ENCODE measurements at places on chromosomes 7 and 10.

- no peak for DNase-seq
These were observed 221.0 kb downstream of the AUTS2 start for GRCh38 chr7:69819333-69819705.

DNA sequence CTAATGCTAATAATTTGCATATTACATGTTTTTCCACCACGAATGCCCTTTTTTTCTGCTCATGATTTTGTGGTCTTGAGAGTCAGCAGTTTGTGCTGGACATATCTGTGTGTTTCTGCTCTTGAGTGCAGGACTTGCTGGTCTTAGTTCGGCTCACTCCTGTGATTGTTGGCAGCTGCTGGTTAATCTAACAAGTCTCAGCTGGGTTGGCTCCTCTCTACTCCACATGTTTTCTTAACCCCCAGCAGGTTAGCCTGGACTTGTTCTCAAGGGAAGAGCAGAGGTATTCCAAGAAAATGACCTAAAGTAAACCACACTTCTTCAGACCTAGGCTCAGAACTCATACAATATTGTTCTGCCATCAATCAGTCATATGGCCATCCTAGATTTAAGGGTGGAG, 1238.9 kb downstream of the XPNPEP1 start:
- DNase-seq: peak; percentile 22

DNA sequence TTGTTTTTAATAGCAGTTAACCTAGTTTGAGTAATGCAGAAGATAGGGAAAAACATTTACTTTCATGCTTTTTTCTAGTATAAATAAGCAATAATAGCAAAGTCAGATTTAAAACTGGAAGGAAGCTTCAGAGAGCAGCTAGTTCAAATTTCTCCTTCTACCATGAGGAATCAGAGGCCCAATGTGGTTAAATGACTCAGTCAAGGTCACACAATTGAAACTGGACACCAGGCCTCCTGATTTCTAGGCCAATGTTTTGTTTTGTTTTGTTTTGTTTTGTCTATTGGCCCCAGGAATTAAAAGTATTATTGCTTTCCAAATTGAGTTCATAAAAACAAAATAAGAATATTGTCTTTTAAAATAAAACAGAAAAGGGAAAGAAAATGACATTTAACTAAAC, 122.3 kb downstream of the TRIL start:
- DNase-seq: no peak

GRCh38 chr7:81462672-81463071, 307.2 kb downstream of the HGF start:
- DNase-seq: no peak

DNA sequence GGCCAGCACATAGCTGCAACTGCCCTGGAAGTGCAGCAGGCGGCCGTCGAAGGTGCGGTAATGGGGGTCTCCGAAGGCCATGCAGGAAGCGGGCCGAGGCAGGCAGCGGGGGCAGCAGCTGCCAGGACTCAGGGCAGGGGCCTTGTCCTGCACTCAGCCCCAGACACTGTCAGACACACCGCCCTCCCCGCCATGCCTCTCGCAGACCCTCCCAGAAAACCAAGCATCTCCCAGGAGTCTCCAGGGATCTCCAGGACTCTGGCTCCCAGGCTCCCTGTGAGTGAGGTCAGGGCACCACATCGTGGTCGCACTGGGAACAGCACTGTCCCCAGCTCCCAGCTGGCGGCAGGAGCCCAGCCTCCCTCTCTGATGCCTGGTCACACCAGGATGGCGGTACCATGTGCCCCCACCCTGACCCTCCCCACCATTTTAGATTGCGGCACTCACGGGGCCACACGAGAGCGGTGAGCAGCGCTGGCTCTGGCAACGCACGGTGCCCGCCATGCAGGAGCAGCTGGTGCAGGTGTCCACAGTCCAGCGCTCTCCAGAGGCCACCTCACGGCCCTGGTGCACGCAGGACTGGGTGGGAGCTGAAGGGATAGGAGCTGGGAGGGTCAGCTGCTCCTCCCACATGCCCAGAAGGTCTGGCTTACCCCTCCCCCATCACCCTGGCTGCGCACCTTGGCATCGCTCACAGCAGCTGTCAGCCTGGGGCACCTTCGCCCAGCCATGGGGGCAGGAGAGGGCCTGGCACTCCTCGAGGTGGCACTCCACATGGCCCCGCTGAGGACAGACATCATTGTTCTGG, 17.5 kb downstream of the ATP6V1F start:
- DNase-seq: no peak

GRCh38 chr10:13930120-13930519, 343.4 kb downstream of the PRPF18 start:
- no peak for DNase-seq

DNA sequence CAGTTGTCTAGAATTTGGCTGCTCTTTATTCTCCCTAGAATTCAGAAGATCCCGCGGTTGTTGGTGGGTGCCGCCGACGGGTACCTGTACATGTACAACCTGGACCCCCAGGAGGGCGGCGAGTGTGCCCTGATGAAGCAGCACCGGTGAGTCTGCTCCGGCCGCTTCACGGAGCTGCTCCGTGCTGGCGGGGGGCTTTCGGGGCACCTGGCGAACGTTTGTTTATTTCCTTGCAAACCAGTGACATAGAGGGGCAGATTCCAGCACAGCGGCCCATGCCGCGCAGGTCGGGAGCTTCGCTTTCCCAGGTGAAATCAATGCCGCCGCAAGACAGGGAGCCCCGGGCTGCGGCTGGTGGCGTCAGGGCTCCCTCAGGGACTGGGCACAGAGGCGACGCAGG, 38.0 kb downstream of the WIPI2 start:
- DNase-seq: no peak

DNA sequence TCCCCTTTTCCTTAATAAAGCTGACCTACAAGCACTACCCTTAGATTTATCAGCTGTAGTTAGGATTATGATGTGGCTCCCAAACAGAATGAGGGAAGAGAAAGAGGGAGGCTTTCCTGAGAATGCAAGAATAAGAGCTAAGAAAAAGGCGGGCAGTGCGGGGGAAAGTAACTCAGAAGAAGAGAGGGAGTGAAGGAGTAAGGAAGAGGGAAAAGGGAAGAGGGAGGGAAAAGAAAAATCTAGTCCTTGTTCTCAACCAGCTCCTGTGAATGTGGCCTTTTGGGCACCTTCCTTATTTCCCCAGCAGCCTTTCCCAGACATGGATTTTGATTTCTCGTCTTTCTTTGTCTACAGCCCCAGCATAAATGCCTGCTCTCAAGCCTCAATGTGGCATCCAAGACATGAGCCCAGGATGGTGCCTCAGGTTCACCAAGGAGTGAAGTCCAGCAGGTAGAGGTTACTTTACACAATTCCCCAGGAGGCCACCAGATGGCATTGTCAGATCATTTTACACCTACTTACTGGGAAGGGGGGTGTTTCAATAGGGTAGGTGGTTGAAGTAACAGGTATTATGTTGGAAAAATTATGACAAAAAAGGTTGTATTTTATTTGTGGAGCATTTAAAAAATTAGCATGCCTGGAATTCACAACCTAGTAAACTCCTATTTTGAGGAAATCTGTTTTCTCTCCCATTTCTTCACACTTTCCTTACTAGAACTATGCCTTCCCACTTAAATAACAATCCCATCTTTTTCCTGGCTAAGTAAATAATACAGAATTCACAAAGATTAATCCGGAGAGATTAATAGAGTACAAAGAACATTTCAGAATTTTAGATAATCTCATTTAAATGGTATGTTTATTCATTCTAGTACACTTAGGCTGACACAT, 106.5 kb downstream of the HTR7 start:
- peak; percentile 11 for DNase-seq

DNA sequence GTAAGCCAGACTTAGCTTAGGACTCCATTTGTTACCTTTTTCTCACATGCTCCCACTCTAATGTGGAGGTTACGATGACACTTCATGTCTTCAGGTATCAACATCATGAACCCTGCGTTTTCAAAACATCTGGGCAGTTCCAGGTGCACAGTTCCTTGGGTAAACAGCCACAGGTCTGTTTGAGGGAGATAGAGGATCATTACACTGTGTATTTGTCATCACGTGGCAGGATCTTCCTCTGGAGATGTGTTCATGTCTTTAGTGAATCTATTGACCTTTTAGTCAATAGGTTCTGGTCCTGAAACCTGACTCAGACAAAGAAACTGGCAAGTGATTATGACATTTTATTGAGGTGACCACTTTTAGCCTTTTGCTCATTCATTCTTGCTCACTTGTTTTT, 145.5 kb downstream of the ANKRD7 start:
- no peak for DNase-seq

DNA sequence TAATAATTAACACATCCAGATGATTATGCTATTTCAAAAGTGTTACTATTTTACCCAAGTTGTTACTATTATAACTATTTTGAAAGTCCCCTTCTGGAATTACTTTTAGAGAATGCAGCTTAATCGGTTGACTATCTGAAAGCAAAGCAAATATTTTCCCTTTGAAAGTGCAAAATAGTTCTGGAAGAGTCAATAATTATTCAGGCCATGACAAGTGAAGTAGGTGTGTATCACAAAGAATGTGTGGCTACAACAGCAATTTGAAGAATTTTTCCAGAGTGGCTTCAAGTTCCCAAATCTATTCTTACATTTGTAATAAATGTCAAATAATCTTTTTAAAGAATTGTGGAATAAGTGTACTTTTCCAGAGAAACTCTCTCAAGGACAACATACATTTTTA, 42.8 kb downstream of the RNLS start:
- no peak for DNase-seq

- DNase-seq: peak; percentile 78
These were observed 16.9 kb downstream of the TCAF1 start for GRCh38 chr7:143884969-143885559.

GRCh38 chr7:50502947-50503346, 52.8 kb upstream of the FIGNL1 start:
- DNase-seq: no peak

DNA sequence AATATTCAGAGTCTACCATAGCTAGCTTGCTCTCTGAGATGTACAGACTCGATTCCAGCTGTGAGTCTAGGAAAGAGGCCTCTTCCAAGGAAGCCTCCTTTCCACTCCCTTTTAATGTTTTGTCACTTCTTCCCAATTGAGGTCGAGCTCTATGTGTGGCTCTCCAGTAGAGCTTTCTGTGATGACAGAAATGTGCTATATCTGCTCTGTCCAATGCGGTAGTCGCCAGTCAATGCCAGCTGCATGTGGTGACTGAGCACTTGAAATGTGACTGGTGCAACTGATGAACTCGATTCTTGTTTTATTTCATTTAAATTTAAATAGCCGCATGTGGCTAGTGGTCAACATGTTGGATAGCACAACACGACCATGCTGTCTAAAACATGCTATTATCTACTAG, 387.0 kb upstream of the NRP1 start:
- DNase-seq: no peak

GRCh38 chr10:89466599-89467035, 52.2 kb downstream of the IFIT5 start:
- no peak for DNase-seq

DNA sequence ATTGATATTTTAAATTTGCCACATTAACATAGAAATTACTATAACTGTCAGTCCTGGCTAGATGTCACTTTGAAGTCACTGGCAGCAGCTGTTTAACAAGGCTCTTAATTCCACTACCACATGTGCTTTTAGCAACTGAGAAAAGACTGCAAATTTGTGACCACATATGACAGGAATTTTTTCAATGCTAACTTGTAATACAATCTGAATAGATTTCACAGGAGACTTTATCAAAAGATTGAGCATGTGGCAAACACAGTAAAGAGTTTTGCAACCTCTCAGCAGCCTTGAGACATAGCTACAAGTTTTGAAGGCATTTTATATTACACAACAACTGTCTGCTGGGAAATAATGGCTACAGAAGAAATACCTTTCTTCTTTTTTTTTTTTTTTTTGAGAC, 73.0 kb downstream of the MICU1 start:
- no peak for DNase-seq

DNA sequence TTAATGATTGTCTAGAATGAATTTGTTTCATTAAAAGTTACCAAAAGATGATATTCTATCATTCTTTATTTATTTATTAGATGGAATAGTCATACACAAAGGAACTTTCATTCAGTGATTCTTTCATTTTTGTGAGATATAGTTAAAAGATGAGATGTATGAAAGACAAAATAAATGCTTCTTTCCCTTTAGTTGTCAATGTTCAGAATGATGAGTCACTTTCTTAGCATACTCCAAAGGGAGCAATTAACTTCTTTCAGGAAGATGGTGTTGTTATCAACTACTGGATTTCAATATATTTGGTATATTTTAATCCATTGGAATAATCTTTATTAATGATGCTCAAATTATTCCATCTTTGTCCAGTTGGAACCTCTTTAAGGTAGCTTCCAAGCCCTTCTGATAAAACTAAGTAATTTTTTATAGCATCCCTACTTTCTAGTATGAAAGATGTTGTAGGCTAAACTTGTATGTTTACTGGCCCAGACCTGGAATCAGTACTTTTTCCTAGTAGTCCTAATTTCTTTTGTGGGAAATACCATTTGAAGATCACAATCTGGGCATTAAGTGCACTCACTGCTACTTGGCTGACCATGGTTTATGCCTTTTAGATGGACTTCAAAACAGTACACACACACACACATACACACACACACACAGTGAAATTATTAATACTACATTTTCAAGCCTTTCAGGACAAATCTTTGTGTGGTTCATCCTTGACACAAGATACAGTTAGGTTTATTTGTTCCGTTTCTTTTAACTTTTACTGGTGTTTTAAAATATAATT, 2.5 kb downstream of the GIMAP7 start:
- no peak for DNase-seq

GRCh38 chr7:43652364-43652763, 69.5 kb downstream of the STK17A start:
- no peak for DNase-seq

DNA sequence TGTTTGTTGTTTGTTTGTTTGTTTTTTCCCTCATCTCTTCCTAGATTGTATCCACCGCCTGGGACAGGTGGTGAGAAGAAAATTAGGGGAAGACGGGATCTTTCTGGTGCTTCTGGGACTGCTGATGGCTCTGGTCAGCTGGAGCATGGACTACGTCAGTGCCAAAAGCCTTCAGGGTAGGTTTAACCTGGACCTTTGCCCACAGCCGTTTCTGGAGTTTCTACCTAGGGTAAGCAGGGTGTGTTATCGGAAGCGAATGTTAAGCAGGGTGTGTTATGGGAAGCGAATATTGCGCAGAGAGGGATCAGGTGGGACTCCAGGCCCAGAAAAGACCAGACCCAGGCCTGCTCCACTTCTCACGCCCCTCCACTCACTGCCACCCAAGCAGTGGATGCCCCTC, 4.7 kb downstream of the CLCN1 start:
- no peak for DNase-seq

- no peak for DNase-seq
These were observed 90.4 kb downstream of the ZMIZ1 start for GRCh38 chr10:79159141-79159651.

DNA sequence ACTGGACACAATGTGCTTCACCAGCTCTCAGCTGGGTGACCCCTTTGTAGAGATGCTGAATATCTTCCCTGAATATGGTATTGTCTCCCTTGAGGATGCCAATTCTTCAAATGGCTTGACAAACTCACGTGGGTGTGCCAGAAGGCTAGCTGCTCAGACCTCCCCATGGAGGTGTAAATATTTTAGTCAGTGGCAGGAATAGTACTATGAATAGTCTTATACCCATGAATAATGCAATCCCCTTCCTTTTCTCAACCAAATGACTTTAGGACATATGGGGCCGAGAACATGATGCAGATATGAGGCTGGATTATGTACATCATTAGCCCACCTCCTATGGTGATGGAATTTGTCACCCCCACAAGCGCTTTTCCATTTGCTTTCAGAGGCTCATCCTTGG, 401.8 kb downstream of the ADRA2A start:
- DNase-seq: no peak
